D721Med (cell line): ENCODE measurements at places on chromosomes 12 and 14.

GRCh38 chr12:77354766-77355362 is 289.5 kb upstream of the E2F7 start:
- DNase-seq: no peak

DNA sequence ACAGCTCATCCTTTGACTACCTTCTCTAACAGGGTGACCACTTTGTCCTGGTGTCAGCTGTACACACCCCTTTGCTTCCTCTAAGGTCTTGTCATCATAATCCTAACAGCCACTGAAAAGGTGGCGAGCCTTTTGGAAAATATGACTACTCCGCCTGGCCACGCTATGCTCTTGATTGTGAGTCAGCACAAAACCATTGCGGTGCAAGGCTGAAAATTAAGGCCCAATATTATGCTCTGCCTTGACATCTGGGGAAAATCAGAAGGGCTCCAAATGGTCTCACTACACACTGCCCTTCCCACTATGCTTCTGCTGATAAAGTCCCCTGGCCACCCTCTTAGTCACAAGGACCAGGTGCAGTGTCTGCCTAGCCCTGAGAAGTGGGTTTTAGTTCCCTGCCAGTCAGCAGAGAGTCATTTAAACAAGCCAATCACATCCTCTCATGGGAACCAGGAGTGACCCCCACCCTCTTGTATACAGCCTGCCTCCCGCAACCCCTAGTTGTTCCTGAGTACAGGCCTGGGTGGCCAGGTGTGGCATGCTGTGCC is 34.3 kb downstream of the FGD6 start:
- no peak for DNase-seq

DNA sequence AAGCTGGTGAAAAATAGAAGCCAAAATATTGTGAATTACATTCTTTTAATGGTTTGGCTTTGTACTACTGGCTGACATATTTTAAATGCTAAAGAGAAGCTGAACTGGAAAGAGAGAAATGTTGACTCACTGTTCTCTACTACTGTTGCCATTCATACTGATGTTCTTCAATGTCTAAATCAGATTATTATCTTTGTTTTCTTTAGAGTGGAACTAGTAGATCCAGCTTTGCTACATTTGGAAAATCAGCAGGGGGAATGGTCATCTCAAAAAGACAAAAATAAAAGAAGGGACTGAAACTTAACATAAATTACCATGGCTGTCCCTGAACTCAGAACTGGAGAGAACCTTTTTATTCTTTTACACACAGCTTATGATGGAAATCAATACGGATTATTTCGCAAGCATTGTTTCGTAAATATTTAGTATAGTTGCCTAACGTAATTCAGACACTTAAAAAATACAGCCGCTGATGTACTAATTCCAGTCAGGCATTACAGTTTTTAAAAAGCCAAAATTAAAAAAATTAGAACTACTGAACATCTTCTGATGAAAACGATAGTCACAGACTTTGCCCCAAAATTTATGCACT is 76.3 kb upstream of the OTX2 start:
- no peak for DNase-seq

DNA sequence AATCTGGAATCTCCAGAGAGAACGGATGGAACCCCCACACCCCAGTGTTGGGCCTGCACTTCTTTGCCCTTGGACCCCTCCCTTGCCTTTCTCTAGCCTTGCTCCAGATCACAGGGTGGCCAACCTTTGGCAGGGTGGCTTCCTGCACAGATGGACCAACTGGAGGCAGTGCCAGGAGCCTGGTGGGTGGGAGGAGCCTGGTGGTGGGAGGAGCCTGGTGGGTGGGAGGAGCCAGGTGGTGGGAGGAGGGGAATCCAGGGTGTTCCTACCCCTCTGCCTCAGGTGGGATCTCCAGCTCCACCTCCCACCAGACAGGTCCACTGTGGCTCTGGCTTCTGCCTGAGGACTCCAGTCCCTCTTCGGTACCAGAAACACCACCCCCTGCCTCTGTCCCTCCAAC is 15.0 kb upstream of the ORAI1 start:
- no peak for DNase-seq

DNA sequence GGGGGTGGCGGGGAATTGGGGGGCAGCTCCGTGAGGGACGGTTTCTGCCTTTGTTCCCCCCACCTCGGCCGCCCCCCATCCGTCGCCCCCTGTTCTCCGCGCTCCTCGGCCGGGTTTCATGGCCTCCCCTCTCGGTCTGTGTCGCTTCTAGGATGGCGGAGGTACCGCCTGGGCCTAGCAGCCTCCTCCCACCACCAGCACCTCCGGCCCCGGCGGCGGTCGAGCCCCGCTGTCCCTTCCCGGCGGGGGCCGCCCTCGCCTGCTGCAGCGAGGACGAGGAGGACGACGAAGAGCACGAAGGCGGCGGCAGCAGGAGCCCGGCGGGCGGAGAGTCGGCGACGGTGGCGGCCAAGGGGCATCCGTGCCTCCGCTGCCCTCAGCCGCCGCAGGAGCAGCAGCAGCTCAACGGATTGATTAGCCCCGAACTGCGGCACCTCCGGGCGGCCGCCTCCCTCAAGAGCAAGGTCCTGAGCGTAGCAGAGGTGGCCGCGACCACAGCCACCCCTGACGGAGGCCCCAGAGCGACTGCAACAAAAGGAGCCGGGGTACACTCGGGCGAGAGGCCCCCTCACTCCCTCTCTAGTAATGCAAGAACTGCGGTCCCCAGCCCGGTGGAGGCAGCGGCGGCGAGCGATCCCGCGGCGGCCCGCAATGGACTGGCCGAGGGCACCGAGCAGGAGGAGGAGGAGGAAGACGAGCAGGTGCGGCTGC is 575 bp downstream of the NAA30 start:
- no peak for DNase-seq

GRCh38 chr12:127749416-127749815 is 517.6 kb upstream of the TMEM132C start:
- no peak for DNase-seq

DNA sequence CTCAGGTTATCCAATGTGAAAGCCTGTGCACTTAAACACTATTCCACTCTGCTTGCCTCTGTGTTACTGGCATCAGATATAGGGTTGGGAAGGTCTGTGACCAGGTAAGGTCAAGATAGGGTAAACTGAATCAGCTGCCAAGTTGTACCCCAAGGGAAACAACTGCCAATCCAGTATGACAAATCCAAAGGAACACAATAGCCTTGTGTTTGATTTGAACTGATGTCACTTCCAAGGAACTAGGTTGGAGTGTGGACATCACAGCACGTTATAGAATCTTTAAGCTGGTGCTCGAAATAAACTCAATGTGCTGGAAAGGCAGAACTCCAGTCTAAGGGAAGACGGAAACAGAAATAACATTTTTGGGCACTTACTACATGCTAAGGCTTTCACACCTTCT is 223.4 kb upstream of the BTG1 start:
- no peak for DNase-seq

DNA sequence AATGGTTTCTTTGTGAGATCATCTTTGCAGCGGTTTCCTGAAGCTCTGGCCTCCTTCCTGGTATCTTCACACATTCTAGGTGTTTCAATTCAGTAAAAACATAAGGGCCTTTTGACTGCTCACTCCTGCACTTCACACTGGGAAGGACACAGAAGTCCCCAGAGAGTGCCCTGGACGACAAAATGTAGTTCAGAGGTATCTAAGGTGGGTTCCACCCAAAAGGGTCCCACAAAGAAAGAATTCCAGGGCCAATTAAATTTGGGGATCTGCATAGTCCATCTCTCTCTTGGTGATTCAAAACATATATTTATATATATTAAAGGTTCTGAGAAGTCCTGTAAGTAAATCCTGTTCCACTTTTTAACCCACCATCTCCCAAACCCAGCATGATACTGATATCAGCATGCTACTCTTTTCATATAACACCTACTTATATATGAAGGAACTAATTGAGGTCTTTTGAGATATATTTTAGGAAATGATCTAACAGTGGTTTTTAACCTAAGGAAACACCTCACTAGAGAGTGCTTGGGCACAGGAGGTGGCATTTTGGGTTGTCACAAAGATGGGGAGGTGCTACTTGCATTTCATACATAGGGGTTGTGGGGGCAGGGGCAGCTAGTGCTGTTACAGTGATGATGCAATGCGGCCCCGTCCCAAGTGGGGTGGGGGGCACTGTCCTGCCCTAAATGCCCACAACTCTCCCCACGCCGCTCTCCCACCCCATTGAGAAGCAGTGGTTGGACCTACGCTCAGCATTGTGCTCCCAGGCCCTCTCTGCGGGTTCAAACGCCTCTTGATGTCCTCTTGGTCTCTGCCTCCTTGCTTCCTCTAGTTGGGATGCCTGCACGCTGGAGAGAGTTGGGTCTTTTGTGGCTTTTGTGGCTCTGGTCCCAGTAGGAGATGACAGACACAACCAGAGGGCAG is 109.4 kb downstream of the ARF6 start:
- no peak for DNase-seq

DNA sequence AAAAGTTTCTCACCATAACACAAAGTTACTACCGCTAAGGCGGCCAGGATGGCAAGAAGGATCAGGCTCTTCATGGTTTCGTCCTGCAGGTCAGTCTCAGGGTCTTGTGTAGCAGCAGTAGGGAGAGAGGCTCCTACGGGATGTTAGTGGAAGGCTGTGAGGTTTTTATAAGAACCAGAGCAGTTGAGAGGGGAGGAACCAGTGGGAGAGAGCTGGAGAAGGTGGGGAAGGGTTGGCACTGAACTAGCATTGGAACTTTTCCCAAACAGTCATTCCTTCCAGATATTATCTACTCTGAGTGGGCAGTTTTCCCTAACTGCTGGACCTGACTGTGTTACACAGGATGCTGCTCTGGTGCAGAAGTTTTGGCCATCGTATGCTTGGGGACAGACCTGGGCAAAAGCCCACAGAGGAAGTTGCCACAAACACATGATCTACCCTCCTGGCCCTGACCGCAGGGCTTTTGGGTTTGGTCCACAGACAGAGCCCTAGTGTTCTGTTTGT is at the start of gene MGP:
TSS of gene MGP (minus strand) at position 137 of the 504 bp plus-strand sequence. CDS start at position 74, 63 bp downstream.
- no peak for DNase-seq

DNA sequence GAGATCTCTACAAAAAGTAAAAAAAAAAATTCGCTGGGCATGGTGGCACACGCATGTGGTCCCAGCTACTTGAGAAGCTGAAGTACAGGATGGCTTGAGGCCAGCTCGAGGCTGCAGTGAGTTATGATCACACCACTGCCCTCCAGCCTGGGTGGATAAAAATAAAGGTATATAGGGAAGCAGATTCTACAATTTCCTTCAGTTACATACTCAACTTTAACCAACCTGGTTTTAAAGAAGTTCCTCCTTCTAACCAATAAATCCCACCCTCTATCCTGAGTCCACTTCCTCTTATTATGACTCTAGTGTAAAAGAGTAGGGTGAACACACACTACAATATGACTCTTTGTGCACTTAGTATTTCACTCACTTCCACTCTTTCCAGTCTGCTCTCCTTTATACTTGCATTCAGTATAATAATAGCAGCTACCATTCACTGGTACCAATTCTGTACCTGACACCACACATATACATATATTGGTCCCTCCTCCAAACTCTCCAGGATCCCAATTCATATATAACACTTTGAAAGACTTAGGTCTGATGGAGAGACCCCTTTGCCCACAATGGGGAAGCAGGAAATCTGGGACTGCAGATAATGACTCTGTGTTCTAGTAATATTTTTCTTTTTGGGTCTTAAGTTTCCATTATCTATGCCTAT is 2.3 kb downstream of the ARF3 start:
- no peak for DNase-seq

GRCh38 chr12:131448254-131448795 is 262.6 kb upstream of the SFSWAP start:
- no peak for DNase-seq

DNA sequence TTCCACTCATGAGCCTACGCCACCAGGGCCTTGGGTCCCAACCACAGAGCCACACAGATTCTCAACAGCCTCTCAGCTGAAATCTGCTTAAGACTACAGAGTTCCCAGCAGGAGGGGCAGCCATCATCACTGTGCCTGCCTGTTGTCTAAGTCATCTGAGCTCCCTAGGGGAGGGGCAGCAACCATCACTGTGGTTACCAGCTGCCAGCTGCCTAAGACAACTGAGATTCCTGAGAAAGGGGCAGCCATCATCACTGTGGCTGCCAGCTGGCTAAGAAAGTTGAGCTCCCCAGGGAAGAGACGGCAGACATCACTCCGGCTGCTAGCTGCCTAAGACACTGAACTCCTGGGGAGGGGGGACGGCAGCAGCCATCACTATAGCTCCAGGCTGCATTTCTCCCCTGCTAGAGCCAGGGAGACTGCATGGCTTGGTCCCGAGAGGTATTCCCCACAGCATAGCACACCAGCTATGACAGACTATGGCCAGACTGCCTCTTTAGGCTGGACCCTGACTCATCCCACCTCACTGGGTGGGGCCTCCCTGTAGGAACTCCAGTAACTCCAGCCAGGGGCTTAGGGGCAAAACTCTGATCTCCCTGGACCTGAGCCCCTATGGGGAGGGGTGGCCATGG is 37.2 kb upstream of the C14orf132 start:
- DNase-seq: peak; percentile 17

DNA sequence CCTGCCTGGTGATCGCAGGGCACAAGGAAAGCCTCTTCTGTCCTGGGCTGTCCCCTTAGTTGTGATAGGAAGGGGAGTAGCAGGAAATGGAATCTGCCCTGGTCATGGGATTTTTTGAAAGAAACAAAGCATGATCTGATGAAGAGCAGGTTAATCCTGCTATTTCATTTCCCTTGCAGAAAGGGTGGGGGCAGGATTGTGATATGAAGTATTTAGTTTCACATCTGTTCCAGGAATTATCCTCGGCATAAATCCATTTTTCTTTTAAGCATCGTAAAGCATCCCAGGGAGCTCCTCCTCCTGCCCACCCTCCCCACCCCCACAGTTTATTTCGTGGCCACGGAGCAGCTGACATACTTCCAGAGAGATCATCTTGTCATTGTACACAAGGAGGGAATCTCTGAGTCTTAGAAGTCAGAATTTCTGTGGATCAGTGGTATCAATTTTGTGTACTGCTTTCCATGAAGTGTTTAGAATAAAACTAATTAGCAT is 53.1 kb downstream of the TGFB3 start:
- DNase-seq: no peak

GRCh38 chr12:107326237-107326636 is 232.9 kb upstream of the CRY1 start:
- DNase-seq: no peak

DNA sequence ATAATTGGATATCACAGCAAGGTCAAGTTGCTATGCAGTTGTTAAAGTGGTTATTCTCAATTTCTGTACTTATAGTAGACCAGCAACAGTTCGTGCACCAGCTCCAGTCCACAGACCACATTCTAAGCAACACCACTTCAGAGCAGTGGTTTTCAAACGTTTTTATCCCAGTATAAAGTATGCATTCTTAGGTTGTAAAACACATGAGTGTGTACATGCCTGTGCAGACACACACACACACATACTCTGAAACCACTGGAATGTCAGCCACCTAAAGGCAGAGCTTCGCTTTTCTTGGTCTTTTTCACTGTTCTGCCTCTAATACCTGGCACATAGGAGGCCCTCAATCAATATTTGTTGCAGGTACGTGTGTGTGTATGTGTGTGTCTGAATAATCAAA is 22.2 kb upstream of the C12orf71 start:
- no peak for DNase-seq

- no peak for DNase-seq
Observed at GRCh38 chr12:25469368-25469767, 83.7 kb downstream of the LMNTD1 start.

- no peak for DNase-seq
Observed at GRCh38 chr12:46489951-46490388, 117.4 kb upstream of the SLC38A2 start.

GRCh38 chr12:53336181-53336681 is at the start of gene SP7:
TSS of gene SP7 (minus strand) at chr12:53336354. CDS start at chr12:53335646, 708 bp downstream.
- DNase-seq: no peak
